ENCODE measurements at places on chromosomes 11 and 22.

DNA sequence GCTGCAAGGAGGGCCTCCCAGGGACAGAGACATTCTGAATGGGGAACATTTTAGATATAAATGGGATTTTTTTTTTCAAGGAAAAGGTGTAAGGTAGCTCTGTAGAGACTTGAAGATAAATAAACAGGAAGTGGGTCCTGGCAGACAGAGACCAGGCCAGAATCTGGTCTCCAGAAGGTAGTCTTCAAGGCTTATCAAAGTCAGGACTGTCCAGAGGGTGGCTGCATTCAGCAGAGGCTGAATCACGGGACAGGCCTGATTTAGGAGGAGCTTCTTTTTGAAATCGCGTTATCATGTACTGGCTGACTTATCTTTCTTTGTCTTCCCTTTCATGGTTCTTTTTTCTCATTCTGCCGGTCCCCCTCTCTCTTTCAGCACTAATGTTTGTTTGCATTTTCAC lies 542.9 kb downstream of the NTM start:
- DNase-seq: no peak

DNA sequence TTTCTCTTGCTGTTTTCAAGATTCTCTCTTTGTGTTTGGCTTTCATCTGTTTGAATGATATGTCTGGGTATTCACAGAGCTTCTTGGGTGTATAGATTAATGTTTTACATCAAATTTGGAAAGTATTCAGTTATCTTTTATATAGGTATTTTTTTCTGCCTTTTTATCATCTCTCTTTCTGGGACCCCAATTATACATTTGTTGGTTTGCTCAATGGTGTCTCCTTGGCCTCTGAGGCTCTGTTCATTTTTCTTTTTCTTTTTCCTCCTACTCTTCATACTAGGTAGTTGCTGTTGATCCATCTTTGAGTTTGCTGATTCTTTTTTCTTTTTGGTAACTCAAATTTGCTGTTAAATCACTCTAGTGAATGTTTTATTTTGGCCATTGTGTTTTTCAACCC lies 14.3 kb downstream of the PLAAT5 start:
- DNase-seq: no peak

GRCh38 chr22:20948450-20948849 lies 18.6 kb upstream of the AIFM3 start:
- no peak for DNase-seq

- no peak for DNase-seq
Measured at GRCh38 chr11:110198031-110198729, 98.2 kb downstream of the RDX start.

DNA sequence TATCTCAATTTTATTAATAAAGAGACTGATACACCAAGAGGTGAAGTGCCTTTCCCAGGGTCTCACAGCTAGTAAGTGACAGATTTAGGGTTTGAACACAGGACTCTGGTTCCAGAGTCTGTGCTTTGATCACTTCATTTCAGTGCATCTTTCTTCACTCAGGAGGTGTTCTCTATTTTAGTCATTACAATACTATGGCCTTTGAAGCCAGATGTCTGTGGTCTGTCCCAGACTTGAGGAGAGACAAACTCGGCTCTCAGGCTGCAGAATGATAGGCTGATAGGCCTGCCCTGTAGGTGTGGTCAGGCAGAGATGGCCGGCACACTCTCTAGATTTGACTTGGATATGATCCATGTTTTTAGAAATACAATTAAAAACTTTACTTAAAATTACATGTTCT lies 478.5 kb upstream of the CCDC90B start:
- DNase-seq: no peak
